ENCODE measurements at places on chromosomes 11 and 22.

DNA sequence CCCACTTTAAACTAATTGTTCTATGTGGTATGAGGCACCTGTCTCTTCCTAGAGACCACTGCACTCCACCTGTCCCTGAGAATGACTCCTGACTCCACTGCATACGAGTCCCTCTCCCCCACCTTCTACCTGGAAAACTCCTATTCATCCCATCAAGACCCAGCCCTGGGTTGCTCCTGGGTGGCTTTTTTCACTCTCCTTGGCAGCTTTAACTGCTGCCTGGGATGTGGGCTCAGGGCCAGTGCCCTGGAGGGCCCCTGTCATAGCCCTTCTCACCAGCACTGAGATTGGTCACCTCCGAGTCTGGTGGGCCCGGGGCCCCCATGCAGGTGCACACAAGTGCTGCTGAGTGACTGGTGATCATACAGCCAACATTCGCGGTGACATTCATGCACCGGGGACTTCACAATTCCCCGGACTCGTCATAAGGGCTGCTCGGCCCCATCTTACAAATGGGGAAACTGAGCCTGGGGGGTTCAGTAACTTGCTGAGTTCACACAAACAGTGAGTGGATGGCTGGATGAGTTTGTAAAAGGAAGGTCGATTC, 25.9 kb upstream of the TOLLIP start:
- DNase-seq: no peak

DNA sequence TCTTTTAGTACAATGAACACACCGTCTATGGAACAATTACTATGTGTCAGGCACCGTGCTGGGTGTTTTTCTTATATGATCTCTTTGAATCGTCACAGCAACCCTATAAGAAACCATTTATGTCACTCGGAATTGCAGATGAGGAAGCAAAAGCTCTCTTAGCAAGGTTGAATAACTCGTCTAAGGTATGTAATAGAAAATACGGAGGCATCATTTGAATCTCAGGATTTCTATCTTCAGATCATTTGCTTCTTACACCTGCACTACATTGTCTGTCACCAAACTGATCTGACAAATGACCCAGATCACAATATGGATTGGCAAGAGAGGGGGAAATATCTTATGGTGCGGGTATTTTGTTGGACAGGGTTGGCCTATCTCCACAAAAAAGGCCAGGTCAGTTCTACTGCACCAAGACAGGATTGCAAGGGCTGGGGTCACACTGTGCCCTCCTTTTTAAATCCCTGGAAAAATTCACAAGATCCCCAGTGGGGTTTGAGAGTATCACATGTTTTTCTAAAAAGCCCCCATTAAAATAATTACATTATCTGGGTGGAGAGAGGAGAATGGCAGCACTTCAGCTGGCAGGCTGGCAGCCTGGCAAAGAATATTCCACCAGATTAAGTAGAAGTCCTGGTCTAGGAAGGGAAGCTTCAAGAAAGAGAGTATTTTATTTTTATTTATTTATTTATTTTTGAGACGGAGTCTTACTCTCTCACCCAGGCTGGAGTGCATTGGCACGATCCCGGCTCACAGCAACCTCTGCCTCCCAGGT, 110.7 kb upstream of the CLMP start:
- DNase-seq: peak; percentile 24

DNA sequence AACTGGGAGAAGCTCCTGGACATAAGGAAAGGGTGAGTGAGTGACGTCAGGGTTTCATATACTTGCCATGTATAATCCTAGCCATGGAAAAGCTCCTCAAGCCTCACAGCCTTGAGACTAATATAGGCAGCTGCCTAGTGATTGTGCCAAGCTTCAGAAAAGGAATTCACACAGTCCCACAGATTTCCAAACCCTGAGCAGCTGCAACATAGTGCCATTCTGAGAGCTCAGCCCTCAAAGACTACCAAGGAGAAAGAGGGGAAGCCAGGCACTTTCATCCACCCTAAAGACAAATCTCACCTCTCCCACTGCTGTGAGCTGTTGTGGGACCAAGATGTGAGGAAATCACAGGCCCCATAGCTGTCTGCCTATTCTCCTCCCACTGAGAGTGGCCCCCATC, 707.9 kb upstream of the ANO5 start:
- no peak for DNase-seq

- no peak for DNase-seq
Measured at GRCh38 chr11:25094085-25094802, 597.4 kb downstream of the LUZP2 start.

GRCh38 chr11:88337987-88338668, 592 bp upstream of the CTSC start:
- DNase-seq: peak; percentile 0

DNA sequence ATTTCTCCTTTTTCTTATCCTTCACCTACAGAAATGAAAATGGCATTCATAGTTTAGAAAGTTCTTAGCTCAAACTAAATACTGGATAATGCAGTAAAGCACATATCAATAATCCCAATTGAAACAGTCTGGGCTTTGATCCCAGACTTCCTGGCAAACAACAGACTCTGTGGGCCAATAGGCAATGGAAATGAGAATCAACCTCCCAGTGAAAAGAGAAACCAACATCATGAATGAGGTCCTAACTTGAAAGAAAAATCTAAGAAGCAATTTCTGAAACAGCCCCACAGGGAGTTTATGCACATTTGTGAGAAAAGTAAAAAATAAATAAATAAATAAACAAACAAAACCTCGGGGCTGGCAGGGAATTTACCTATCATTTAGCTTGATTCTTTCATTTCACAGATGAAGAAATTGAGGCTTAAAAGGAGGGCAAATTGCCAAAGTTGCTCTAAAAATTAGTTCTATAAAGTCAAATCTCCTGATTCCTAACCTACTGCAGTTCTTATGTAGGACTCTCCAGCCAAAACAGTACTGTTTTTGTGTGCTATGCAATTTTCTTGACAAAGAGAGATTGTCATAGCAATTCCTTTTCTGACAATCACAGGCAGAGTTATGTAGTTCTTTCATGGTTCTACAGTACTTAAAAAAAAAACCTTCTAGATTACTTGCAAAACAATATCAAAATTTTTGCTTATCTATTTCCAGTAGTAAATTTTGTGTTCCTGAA, 265.8 kb downstream of the GRM5 start:
- no peak for DNase-seq

DNA sequence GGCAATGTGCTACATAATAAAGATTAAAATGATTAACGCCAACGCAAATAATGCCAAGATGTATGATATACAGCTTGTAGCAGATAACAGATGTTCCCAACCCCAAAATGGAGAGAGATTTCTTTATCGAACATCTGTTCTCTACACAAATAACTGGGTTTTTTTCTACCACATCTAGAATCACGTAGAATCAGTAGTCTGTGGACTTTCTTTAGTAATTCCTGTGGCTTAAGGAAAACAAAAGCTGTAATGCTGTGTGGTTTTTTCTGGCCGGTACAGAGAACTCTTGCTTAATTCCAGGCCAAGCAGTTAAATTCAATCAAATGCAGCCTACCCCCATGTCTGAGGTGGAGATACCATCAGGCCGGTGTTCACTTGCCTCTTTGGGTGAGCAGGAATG, 303.4 kb downstream of the FAT3 start:
- DNase-seq: peak; percentile 24

DNA sequence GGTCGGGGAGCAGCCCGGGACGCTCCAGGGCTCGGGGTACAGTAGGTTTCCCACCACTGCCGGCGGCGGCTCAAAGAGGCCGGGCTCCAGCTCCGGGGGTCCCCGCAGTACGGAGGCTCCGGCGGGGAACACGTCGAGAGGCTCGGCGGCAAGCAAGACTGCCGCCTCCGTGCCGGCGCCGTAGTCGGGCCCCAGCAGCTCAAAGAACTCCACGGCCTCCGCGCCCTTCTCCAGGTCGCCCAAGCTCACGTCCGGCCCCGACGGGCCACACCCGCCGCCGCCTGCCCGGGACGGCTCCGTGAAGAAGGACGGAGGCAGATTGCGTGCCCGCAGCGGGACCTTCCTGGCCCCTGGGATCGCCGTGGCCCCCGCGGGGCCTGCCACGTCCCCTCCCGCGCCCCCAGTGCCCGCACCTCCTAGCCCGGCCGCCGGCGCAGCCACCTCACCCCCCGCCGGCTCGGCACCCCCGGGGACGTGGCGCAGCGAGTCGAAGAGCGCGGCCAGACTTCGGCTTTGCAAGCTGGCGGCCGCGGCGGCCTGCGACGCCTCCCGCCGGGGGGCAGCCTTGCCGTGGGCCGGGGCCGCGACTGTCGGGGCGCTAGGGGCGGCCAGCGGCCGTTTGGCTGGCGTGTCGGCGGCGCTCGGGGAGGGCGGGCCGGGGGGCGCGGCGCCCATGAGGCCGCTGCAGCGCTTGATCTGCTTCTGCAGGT, 775 bp downstream of the FAM181B start:
- no peak for DNase-seq

GRCh38 chr11:128714881-128715280, 21.0 kb downstream of the FLI1 start:
- no peak for DNase-seq

DNA sequence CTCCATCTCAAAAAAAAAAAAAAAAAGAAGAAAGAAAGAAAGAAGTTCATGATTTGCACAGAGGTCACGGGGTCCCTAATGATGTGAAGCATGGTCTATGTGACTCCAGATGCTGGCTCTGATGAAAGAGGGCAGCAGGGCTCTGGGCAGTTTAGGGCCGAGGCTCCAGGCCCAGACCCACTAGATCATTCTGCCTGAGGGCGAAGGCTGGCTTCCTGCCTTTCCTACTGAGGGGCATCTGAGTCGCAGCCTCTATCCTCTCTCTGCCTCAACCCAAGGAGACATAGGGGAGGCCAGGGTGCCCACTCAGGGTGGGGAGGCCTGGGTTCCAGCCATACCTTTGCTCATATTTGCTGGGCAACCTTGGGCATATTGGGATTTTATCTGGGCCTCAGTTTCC, 4.8 kb downstream of the SLC35E4 start:
- no peak for DNase-seq

- DNase-seq: no peak
Measured at GRCh38 chr11:32312206-32312817, 123.0 kb downstream of the WT1 start.

GRCh38 chr11:91686281-91686680, 538.3 kb upstream of the FAT3 start:
- no peak for DNase-seq

- DNase-seq: no peak
Measured at GRCh38 chr22:49803737-49804375, 23.8 kb downstream of the BRD1 start.

DNA sequence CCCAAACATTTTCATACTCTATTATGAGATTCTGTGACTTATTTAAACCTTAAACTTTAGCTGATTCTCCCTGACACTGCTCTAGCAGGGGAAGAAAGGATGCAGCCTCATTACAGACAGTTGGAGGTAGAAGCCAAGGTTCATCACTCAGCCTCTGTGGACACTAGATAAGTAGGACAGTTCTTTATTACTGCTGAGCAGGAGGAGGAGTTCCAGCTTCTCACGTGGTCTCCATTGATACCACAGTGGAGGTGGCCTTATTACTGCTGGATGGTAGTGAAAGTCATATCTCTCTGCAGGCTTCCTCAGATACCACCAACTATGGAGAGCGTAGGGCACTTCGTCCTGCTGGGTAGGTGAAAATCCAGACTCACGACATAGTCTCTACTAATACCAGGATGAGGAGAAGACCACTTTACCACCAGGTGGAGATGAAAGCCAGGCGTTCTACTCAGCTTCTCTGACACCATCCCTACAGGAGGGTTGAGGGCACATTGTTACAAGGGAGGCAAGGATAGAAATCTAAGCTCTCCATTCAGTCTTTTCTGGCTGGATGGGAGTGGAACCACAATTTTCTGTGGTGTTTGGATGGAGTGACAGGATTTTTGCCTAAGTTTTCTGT, 13.1 kb upstream of the ANGPTL5 start:
- no peak for DNase-seq

DNA sequence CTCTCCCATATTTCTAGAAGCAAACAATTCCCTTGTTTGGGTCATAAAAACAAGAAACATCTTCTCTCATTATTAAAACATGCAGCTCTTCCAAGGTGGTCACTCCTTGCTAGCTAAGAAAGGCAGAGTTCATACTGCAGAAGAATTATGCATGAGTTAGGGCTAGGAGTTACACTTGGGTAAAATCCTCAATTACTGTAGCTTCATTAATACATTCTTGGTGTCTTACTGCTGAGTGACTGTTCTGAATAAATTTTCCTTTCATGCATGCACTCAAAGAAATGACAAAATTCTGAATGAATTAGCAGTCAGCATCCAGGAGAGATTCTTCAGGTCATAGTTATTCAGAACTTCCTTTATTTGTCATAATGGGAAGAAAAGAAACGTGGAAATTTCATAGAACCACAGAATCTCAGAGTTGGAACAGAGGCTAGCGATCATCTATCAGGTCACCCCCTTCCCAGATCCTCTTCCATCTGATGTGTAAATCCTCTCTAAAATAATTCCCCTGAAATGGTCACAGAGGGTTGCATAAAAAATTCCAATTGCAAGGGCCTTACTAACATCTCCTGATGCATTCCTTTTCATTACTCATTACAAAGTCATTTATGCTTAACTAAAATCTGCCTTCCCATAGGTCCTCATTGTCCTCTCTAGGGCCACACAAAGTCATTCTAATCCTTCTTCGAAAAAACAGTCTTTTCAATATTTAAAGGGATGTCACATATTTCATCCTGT, 771.5 kb downstream of the DLG2 start:
- no peak for DNase-seq

- DNase-seq: peak; percentile 11
Measured at GRCh38 chr22:28910569-28911303, 27.4 kb downstream of the ZNRF3 start.

GRCh38 chr11:63445720-63446119, 45.2 kb downstream of the PLAAT5 start:
- no peak for DNase-seq

DNA sequence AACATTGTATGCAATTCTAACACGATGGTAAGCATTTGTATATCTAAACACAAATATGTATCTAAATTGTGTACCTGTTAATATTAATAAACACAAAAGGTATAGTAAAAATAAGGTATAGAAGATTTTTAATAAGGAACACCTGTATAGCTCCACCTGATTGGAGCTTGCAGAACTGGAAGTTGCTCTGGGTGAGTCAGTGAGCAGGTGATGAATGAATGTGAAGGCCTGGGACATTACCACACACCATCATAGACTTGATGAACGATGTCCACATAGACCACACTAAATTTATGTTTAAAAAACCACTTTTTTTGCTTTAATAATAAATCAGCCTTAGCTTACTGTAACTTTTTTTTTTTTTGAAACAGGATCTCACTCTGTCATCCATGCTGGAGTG, 97.6 kb upstream of the CLMP start:
- DNase-seq: no peak

GRCh38 chr22:29569011-29569678, 11.8 kb downstream of the NIPSNAP1 start:
- DNase-seq: no peak
